ENCODE measurements at places on chromosomes 3 and 15.

DNA sequence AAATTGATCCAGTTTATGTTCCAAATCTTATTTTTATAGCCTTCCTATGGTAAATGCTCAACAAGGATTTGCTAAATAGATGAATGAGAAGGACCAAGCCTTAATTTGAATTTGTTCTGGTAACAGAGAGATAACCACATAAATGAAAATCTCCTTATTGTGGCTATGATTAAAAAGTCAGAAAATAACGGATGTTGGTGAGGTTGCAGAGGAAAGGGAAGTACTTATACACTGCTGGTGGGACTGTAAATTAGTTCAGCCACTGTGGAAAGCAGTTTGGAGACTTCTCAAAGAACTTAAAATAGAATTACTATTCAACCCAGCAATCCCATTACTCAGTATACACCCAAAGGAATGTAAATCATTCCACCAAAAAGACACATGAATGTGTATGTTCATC is 26.2 kb downstream of the AAGAB start:
- no peak for DNase-seq

DNA sequence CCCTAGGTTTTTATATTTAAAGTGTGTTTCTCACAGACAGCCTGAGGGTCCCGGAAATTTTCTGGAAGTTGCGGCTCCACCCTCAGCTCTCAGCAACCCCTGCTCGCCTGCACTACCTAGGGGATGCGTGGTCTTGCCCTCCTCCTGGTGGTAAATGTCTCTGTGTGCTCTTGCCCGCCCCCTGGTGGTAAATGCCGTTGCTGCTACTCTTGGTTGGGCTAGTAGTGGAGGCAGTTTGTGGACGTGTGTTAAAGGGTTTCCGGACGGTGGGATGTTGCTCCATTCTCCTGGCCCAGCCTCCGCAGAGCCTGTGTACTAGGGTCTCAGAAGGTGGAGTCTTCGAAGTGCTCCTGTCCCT is 27.4 kb downstream of the STOML1 start:
- DNase-seq, result peak; percentile 94

DNA sequence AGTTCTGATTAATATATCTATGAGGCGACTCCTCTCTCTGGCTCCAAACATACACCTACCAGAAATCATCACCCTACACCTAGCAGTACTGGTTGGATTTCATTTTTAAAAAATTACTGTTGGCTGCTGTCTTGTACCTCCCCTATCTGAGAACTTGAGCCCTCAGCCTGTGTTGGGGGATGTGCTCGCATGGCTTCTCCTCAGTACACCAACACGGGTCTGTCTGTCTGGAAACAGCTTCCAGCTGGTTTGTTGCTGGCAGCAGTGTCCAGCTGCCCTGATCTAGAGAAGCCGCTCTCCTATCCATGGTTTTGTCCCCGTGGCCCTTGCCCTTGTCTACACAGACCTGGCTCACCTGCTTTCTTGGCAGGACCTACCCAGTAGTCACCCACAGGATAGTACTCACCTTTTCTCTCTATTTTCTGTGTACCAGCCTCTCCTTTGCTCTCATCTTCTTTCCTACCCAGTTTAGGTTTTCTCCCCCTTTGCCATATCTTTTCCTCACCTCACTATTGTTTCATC is 43.2 kb upstream of the NEDD4 start:
- DNase-seq, result no peak

GRCh38 chr3:100954990-100955389 is 38.2 kb downstream of the ABI3BP start:
- DNase-seq, result no peak

GRCh38 chr15:51579012-51579411 is 43.6 kb downstream of the DMXL2 start:
- no peak for DNase-seq

- no peak for DNase-seq
Observed at GRCh38 chr3:141311170-141311495, 57.2 kb upstream of the ZBTB38 start.

All from CD4-positive, alpha-beta T cell treated with Interleukin-17A for 4 hours (primary cell).